ENCODE measurements at places on chromosomes 3 and 15.

DNA sequence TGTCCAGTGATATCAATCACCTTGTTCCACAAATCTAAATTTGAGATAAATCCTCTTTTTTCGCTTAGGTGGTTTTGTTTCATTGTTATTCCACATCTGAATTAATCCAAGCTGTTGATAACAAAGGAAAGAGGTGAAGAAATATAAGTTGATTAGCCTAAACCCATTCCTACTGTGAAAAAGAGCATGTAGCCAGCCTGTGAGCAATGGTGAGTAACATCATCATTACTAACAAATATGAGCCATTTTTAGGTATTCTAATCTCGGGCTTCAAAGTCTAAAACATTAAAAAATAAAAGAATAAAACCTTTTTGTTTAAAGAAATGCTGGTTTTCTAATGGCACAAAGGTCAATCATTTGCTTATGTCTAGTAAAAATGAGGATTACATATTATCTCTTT, 52.1 kb upstream of the P3H2 start:
- DNase-seq = peak; percentile 50

DNA sequence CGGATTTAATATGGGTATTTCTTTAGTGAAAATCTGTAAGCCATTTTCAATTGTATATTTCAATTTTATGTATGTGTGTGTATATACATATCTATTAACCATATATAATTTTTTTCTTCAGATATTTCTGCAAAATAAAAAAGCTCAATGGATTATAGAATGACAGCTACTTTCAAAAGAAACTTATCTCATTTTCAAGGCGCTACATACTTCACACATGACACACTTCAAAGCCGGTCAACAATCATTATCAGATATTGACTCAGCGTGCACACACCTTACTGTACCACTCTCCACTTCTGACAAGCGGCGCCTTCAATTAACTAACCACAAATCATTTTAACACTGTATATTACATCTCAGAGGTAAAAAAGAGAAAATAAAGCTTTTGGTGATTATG, 39.6 kb downstream of the ATP13A3 start:
- no peak for DNase-seq

DNA sequence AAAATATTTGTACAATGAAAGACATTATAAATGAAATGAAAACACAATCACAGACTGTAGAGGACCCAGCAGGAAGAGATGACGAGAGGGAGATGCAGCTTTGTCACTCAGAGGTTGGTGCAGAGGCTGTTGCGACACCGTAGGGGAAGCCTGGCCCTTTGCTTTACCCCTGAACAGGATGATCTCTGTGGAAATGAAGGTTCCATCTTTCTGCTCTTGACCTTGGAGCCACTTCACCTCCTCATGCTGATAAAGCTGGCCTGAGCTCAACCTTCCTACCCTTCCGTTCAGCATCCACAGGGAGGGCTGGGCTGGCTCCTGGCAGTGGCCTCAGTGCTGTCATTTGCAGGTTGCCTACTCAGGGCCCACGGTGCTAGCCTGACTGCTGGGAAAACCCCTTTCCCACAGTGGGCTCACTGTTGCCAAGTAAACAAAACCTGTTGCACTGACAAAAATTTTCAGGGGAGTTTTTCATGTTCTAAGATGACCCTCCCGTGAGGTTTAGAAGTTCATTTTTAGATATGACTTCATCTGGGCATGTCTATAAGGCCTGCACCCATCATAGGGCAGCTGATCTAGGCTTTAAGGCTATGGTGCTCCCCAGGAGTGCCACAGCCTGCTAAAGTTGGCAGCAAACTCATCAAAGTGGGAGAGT, 3.0 kb upstream of the CD80 start:
- DNase-seq = no peak

DNA sequence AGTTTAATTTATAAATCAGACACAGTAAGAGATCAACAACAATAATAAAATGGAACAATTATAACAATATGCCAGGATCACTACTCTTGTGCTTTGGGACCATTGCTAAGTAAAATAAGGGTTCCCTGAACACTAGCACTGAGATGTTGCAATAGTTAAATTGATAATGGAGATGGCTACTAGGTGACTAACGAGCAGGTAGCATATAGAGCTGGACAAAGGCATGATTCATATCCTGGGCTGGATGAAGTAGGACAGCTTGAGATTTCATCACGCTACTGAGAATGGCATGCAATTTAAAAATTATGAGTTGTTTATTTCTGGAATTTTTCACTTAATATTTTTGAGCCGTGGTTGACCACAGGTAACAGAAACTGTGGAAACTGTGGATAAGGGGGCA, 20.7 kb upstream of the MYZAP start:
- DNase-seq = peak; percentile 89

GRCh38 chr3:137217733-137218132, 259.9 kb downstream of the IL20RB start:
- no peak for DNase-seq

GRCh38 chr3:157120071-157120892, 39.7 kb downstream of the CCNL1 start:
- DNase-seq = no peak

DNA sequence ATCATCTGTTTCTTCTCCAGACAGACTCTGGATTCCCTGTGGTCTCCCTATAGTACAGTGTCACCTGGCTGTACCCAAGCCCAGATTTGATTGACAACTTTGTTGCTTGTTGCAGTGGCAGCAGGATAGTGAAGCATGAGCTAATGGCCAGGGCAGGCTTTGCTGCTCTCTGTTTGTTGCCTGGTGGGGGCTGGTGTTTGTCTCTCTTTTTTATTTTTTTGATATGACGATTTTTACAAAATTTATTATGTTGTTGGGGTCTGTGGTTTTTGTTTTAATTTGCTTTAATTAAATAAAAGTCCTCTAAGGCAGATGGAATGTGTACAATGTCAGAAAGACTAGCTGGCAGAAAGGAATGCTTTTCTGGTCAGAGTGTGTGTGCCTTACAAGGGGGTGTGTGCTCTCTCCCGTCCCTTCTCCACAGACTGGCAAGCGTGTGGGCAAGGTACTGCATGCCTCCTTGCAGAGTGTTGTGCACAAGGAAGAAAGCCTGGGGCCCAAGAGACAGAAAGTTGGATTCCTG, 15.2 kb upstream of the CLEC3B start:
- DNase-seq = peak; percentile 77

- DNase-seq = no peak
Measured at GRCh38 chr15:65400760-65401610, 21.8 kb downstream of the IGDCC4 start.

- no peak for DNase-seq
Measured at GRCh38 chr15:47184908-47185801, 532.1 kb upstream of the SEMA6D start.

GRCh38 chr15:90893175-90894090, 9.1 kb downstream of the FES start:
- DNase-seq = no peak

- DNase-seq = no peak
Measured at GRCh38 chr15:28911310-28911931, 25.6 kb downstream of the APBA2 start.

GRCh38 chr3:101928890-101929289, 79.6 kb downstream of the NFKBIZ start:
- peak; percentile 62 for DNase-seq

DNA sequence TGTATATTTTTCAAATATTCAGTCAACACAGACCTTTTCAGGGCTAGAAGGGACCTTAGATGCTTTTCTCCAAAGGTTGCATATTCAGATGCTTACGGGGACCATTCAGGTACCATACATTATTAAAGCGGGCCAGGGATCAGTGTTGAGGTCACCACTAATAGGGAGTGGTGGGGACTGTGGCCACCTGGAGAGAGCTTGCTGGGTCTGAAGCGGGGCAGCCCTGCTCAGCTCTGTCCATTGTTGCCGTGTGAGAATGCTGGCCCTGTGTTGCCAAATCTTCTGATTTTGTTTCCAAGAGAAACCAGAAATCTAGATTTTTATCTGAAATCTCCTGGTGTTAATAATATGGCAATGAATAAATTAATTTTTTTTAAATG, 23.7 kb downstream of the ABHD2 start:
- DNase-seq = no peak

DNA sequence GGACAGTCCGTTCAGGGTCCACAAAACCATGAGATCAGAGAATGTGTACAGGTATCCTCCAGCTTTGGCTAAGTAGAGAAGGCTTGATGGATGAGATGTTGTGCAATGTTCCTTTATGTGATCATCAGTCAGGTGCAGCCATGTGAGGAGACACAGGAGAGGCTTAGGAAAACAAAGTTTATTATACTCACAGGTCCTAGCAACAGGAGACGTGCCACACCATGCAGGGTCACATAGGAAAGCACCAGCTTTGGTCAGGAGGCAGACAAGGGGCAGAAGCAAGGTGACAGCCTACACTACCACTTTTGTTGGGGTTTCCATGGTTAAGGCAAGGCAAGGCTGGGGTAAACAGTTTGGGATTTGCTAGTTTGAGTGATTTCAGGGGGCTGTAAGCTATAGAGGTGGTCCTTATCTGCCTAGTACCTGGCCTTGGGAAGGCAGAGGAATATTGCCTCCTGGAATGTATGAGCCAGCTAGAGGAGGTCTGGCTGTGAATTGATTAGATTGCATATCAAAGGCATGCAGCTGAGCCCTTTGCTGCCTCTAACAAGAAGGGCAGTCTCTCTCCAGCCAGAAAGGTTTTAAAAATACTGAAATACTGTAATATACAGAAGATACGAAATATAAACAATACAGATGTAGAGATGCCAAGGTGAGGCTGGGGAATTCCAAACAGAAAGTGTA, 248.6 kb downstream of the RYR3 start:
- DNase-seq = no peak

GRCh38 chr3:130748981-130749380, 2.4 kb upstream of the PIK3R4 start:
- no peak for DNase-seq

- DNase-seq = peak; percentile 49
Measured at GRCh38 chr3:195911041-195911945, 2.9 kb upstream of the TNK2 start.

DNA sequence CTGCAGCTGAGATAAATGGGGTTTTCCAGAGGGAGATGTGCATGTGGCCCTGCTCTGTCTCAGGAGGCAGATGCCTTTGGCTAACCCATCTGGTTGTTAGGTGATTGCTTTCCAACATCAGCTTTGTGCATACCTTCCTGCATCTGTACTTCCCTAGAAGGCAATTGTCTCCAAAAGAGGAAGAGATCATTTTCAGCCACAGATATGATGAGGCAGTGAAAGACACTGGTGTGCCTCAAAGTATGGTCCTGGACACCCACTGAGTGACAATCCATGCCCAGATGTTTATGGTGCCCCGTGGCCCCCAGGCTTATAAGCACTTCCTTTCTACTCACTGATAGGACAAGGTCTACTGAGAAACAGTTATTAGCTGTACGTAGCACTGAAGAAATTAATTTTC, 117.5 kb upstream of the NR2F2 start:
- DNase-seq = no peak

All from foreskin keratinocyte (primary cell).